ENCODE measurements at places on chromosomes 2 and 18.

DNA sequence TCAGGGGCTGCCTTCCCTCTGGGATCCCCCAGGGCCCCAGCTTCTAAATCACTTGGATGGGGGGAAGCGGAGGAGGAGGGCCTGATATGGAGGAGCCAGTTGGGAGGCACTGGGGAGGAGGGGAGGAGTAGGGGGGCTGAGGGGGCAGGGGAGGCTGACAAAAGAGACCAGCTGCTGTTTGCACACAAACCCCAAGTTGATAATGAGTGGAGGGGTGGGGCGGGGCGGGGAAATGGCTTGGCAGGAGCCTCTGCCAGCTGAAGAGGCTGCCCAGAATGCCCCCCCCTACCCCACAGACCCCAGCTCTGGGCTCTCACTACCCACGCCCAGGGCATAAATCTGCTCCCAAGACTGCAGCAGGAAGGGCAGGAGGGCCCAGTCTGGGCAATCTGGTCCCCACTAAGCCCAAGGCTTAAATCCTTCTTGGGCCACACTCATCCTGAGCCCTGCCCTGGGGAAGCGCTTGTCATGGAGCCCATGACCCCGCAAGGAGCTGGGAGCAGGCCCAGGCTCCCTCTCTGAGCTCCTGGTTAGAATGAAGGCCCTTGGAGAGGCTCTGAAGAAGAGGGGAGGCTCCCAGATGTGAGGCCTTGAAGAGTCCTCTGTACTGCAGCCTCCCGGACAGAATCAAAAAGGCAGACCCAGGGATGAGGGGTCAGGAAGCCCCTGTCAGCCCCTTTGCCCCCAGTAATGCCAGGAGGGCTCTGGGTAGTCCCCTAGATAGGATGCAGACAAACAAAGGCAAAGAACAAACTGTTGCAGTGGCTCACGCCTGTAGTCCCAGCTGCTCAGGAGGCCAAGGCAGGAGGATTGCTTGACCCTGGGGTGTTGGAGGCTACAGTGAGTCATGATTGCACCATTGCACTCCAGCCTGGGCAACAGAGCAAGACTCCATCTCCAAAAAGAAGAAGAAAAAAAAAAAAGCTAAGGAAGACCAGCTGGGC lies 24.8 kb upstream of the PTMA start:
- DNase-seq = no peak

- DNase-seq = peak; percentile 98
These were observed 202.6 kb downstream of the TGIF1 start for GRCh38 chr18:3652380-3653262.

- DNase-seq = peak; percentile 17
These were observed 130.1 kb downstream of the NFATC1 start for GRCh38 chr18:79525556-79526467.

DNA sequence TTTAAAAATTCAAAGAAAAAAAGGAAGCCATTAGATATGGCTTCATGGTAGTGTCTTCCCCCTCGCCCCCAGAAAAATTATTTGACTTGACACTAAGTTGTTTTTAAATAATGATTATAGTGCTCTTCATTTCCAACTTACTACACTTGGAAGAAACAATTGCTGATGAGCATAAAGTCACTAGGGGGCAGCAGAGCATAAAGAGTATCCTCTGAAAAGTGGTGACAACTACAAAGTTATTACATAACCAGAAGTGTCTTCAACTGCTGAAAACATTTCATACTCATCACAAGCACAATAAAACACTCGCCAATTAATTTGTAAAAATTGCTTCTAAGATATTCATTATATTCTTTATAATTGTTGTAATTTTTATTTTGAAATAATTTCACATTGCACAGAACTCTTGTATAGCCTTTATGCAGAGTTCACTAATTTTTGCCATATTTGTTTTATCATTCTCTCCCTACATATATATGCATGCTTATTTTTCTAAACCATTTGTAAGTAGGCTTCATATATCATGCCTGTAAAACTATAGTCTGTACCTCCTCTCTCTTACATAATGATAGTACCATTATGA lies 54.9 kb downstream of the EXOC6B start:
- peak; percentile 83 for DNase-seq

Data from fibroblast of villous mesenchyme (primary cell).